ENCODE measurements at places on chromosomes 5 and 9. TPM values are rescaled to one million over a fixed set of nuclear protein-coding genes. Genes with fewer than 3 reads are reported as not detected.

Gene FOXD4
- total RNA-seq, result 0.71 TPM

Gene MED22
- 27.2 TPM for total RNA-seq

Gene NEUROG1
- not detected for total RNA-seq

Gene DMGDH
- not detected for total RNA-seq

DNA sequence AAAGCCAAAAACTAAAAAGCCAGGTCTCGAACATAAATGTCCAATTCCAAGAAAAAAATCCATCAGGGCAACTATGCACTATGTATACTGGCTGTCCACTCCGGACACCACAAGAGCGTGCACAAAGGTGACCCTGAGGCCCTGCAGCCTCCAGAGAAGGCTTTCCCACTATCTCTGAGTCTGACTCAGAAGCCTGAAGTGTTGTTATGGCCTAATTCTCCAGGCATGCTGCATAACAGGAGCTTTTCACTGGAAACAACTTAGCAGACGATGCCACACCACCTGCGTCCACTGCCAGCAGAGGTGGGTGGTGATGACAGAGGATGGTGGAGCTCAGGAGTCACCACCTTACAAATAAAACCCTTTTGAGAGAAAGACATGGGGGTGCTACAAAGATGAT lies 63.7 kb downstream of the HABP4 start:
- H3K36me3 ChIP-seq, result no peaks in the 10 kb centered on the region
- H3K27ac ChIP-seq, result no peak overlapping the region
- H3K4me3 ChIP-seq, result no peak overlapping the region
- peaks cover 2% of the 10 kb centered on the region for H3K27me3 ChIP-seq
- peaks cover 4% of the 10 kb centered on the region for H3K4me1 ChIP-seq
